NCI-H69 (cell line): ENCODE measurements at places on chromosomes 4 and X.

DNA sequence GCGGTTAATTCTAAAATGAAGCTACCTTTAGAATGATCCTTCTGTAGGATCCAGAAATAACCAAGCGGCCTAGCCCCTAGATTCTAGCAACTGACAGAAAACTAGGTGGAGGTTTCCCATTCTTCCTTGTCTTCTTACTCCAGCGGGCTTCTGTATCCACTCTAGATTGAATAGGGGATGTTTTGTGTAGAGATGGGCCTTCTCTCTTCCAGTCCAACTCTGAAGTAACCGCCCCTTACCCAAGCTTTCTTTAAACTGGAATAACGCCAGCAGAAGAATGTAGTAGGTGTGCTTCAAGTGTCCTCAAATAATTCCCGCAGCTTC lies 386 bp upstream of the TMEM184C start:
- DNase-seq: no peak

- peak; percentile 46 for DNase-seq
Measured at GRCh38 chr4:55397520-55398321, 2.0 kb downstream of the TMEM165 start.

DNA sequence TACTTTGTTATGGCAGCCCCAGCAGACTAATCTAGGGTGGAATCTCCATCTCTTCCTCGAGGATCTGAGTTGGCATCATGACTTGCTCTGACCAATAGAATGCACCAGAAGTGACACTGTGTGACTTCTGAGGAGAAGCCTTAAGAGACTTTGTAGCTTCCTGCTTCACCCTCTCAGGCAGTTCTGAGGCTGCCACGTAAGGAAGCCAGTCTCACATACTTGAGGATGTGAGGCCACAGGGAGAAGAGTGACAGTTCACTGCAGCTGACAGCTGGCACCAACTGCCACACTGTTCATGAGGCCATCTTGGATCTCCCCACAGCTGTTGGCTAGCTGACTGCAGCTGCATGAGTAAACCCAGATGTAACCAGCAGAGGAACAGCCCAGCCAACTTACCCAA lies 29.3 kb upstream of the BCOR start:
- no peak for DNase-seq

DNA sequence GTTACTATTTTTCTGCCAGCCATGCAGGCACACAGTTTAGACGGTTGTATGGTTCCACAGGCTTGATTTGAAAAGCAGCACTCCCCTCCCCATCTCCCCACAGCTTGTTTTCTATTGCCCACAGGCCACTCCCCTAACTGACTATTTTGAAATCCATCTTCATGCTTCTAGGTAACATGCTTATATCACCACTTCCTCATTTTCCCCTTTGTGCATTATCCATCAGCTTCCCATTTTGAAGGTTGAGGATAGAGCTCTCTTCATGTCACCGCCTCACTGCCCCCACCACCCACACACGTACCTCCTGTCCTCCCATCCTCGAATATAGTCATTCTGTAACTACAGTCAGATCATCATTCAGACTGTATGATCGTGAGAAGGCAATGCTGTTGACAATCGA lies 224.7 kb downstream of the MID1 start:
- DNase-seq: no peak

GRCh38 chr4:139333046-139333445 lies 30.8 kb upstream of the NDUFC1 start:
- no peak for DNase-seq

- DNase-seq: no peak
Measured at GRCh38 chrX:96861661-96862060, 22.0 kb upstream of the RPA4 start.

DNA sequence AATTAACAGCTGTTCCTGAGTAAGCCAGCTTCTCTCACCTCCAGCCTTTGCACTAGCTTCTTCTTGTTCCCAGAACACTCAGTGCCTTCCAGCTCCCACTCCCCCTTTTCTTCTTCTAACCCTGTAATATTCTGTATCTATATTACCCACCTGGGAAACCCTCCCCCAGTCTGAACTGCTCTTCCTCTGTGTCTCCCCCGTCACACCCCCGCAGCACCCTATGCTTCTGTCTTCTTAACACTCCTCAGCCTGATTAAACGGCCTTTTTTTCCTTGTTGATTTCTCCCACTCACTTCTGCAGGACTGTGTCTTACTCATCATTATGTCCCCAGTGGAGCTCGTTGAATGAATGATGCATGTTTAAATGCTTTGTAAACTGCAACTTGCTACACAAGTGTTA lies 9.0 kb upstream of the LONRF3 start:
- DNase-seq: no peak

- no peak for DNase-seq
Measured at GRCh38 chr4:2334826-2335728, 73.2 kb upstream of the MXD4 start.

DNA sequence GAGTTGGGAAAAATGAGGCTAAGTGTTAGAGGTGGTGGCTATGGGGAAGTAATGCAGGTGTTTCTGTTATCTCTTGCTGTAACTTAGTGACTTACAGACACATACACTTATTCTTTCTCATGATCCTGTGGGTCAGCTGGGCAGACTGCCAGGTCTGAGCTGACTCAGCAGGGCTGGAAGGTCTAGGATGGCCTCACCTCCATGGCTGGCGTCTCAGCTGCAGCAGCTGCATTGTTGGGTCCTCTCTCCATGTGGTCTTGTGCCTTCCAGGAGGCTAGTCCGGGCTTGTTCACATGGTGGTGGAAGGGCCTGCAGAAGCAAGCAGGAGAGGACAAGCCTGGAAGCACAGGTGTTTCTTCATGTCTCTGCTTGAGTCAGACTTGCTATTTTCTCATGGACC lies 172.7 kb downstream of the NHS start:
- peak; percentile 83 for DNase-seq

DNA sequence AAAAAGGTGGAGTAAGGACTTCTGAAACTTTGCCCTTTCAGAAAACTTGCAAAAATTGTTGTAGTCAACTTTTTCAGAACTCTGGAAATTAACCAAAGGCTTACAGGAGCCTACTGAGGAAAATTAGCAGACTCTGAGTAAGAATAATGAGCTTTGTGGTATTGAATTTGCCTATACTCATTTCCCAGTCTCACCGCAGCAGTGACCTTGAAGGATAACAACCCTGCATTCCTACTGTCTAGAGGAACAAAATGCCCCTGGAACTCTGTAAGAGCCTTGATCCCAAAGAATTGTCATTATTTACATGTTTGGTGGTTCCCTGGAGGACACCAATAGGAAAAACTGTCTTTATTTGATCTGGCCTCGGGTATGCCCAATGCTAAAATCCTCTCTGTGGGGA lies 57.9 kb downstream of the MND1 start:
- peak; percentile 1 for DNase-seq

DNA sequence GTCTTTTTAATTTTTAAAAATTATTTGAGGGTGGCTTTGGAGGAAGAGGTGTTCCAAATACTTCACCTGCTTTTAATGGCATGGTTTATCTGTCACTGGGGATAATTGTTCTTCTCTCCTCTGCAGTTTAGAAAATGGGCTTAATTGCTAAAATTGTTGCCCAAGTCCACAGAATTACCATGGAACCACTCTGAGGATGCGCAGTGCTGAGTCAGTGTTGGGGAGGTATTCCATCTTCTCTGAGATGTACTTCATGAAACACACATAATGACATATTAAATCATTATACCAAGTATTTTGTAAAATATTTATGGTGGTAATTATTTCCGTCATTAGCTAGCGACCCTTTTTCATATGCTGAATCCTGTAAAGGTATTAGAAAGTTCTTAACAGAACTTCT lies 8.0 kb downstream of the ASB5 start:
- no peak for DNase-seq

DNA sequence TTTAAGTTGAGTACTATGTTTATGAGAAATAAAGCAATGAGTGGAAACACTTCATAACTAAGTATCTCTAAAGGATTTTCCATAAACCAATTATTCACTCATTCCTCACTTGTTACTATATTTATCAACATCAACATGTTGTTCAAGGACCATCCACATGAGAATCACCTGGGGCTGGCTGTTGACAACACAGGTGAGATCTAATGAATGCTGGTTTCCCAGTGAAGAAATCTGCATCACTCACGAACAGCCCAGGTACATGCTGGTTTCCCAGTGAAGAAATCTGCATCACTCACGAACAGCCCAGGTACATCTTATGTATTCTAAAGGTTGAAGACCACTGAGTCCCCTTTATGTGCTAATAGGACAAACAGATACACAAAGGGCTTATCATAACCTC lies 32.5 kb downstream of the TSPAN5 start:
- DNase-seq: no peak

- DNase-seq: peak; percentile 2
Measured at GRCh38 chr4:78627046-78627965, 75.7 kb downstream of the ANXA3 start.

- DNase-seq: no peak
Measured at GRCh38 chr4:12644261-12644660, 839.9 kb downstream of the RAB28 start.

- no peak for DNase-seq
Measured at GRCh38 chr4:156972379-156973015, 898 bp upstream of the PDGFC start.

DNA sequence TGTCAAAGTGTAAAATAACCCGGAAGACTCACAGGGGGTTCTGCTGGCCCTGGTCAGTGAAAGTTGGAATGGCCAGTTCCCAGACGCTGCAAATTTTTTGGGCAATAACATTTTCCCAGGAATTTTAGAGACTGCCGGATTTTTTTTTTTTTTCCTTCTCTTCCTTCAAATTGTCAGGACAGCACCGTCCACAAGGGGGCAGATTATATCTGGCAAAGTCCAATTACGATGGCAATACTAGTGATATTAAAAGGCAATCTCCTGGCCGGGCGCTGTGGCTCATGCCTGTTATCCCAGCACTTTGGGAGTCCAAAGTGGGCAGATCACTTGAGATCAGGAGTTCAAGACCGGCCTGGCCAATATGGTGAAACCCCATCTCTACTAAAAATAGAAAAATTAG lies 20.5 kb downstream of the SLC25A5 start:
- peak; percentile 58 for DNase-seq

DNA sequence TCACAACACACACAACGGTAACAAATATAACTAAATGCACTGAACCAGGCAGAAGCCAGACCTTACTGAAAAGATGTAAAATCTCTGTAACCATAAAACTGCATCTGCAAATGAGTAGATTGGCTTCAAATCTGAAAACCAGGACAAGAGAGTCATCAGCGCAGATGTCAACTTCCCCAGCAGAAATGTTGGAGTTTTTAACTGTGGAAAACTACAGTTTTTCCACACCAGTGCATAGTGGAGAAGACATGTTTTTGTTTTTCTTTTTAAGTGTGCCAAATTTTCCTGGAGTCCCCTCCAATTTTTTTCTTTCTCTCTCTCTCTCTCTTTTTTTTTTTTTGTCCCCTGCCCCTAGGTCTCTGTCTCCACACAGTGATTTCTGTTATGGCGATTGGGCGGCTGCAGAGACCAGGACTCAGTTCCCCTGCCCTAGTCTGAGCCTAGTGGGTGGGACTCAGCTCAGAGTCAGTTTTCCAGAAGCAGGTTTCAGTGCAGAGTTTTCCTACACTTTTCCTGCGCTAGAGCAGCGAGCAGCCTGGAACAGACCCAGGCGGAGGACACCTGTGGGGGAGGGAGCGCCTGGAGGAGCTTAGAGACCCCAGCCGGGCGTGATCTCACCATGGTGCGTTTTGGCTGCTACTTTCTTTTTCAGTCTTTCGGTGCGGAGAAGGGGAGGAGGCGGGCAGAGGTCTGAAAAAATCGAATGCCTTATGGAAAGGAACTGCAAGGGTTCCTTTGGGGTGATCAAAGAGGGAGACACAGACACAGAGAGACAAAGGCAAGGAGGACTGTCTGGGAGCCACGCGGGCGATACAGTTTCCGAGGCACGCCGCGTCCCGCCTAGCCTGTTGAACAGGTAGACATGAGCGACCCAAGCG lies at the start of gene GUCY1A1:
Gene GUCY1A1 (plus strand): TSS at position 505 of the 878 bp plus-strand sequence. CDS start 30,020 bp downstream, outside the sequence.
- DNase-seq: peak; percentile 16

DNA sequence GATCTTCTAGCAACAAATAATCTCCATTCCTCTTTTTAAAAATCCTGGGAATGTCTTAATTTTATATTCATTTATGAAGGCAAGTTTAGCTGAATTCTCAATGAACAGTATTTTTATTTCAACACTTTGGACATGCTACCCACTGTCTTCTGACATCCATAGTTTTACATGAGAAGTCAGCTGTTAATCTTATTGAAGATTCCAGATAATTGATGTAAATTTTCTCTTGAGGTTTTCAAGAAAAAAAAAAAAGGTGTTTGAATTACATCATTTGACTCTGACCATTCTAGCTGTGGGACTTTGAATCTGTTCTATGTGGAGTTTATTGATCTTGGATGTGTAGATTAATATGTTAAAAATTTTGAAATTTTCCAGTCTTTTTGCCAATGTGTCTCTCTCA lies 28.0 kb downstream of the PDHA2 start:
- peak; percentile 10 for DNase-seq

DNA sequence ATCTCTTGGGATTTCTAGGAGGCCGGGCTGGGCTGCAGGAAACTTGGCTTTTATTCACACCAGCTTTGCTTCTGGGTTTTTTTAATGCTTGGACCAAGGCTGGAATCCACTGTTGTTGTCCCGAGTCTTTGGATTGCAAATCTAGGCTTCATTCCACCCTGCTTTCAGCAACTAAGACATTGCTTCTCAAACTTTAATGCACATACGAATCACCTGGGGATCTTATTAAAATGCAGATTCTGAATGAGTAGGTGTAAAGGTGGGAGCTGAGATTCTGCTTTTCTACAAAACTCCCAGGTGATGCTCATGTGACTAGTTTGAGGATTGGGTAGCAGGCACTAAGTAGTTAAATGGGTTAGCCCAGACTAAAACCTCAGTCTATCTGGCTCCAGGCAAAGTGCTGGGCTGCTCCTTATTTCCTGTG lies 39.2 kb upstream of the GPC4 start:
- DNase-seq: no peak

DNA sequence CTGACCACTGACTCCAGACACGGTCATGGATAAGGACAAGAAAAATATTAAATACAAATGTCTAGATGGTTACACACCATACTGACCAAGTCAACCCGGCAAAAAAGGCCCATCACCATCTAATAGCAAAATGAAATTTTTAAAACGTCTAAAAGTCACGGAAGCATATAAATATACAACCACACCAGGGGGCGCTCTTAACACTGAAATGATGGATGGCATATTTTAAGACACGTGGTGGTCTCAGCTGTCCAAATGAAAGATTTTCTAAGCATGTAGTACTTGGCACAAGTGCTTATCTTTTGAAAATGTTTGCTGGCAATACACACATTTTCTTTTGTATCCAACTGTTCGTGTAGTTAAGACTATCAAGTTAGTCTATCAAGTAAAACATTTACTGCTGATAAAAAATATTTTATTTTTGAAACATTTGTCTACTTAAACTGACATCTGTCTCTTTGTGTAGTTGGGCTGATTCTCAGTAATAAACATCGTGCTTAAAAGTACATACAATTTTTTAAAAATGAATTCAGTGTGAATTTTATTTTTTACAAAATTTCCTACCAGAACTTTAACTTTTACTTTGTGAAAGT lies 64.6 kb downstream of the COX7B2 start:
- peak; percentile 27 for DNase-seq

DNA sequence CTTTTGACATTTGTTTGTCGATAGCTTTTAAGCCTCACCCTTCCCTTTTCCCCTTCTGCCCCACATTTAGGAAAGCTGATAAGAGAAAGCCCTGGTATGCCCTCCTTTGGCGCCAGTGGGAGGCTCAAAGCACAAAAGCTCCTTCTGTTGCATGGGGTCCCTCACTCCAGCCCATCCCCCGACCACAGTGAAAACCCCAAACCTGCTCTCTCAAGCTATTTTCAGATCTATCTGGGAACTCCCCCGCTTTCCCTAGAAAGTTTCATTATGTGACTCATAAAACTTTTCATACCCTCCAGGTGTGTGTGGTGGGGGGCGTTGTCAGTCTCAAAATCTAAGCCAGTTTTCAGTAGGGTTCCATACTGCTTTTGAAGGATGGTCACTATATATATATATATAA lies 259.0 kb upstream of the PCDH7 start:
- no peak for DNase-seq

- DNase-seq: no peak
Measured at GRCh38 chr4:139528377-139529005, 27.5 kb downstream of the SETD7 start.
